ENCODE measurements at places on chromosomes 7 and 10.

DNA sequence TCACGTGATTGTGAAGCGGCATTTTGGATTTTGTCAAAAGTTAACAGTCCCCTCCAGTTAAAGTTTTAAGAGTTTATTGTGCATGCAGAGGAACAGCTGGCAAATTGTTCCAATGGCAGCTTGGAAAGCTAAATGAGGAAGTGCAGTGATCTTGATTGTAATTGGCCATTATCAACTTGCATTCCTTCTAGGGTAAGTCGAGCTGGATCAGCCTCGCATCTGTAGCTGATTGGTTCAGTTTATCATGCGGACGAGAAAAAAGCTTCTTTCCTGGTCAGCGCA is 566 bp downstream of the ZNF789 start:
- no peak for DNase-seq

DNA sequence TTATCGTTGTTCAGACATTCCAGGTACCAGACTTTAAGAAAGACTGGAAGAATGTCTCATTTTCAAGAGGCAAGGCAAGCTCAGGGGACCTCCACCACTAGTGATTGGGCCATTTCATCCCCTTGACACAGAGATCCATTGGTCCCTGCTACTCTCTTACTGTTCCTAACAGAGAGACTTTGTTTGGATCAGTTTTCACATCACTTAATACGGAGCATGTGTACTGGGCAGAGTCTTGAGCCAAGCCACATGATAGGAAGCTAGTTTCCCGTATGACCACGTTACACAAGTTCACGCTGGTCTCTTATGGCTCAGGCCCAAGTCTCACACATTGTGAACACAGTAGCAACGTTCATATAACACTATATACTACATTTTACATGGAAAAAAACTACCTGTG is 269.9 kb downstream of the BAMBI start:
- DNase-seq, result no peak

DNA sequence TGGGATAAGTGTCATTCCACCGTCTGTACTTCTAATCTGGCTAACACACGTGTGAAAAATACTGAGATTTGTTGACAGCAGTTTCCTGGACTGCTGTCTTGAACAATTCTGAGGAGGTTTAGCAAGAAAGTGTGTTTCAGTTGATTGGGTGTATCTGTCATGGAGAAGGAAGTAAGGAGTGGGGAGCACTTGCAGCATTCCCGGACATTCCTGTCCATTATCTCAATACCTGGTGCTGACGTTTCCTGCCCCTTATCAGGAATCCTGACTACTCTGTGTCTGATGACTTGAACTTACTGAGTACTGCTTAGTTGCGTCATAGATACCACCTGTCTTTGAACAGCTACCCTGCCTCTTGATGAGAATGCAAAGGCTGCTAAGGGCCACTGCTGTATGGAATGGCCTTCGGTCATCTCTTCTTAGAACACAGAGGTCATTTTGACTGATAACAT is 72.0 kb upstream of the VKORC1L1 start:
- no peak for DNase-seq

- no peak for DNase-seq
Measured at GRCh38 chr10:102540023-102540422, 36.3 kb downstream of the SUFU start.

DNA sequence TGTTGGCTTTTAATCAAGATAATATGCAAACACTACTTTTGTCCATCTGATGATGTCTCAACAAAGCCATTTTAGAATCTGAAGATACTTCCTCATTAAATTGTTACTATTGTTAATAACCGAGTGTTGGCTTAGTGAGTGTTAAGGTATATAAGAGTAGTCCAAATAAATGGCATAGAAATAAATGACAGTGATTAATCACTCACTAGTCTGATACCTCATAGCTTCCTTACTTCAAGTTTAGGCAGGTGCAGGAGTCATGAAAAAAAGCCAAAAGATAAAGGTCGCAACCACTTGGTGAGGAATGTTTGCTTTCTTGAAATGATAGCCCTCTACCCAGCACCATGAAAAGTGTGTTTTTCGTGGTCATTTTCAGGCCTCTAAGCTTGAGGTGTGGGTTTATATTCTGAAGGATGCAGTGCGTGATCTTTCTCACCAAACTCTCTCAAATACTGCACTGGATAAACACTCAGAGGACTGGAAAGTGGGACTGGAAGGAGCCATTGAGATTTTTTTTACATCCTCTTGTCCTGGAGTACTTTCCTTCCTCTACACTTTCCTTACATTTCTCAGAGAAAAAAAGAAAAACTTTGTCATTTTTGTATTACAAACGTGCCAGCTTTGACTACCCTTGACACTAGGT is 138.1 kb downstream of the KIAA1217 start:
- DNase-seq, result no peak

DNA sequence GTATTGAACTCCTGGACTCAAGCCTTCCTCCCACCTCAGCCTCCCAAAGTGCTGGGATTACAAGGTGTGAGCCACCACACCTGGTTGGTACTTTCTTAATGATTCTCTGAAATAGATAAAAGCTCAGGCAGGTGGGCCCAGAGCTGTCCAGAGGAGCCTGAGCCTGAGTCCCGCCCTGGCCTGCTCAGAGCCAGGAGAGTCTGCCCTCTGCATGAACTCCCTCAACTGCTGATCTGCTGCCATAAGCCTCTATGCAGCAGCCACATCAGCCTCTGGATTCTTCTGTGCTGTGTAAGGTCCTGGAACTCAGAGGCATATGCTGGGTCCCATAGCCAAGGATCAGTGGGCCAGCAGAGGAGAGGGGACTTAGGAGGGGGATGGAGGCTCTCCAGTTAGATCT is 23.1 kb upstream of the DDIT4 start:
- DNase-seq, result no peak

GRCh38 chr7:158257516-158258410 is 329.9 kb downstream of the PTPRN2 start:
- DNase-seq, result no peak

GRCh38 chr7:23894892-23895569 is 185.0 kb downstream of the STK31 start:
- no peak for DNase-seq

GRCh38 chr10:33509231-33509831 is 174.9 kb upstream of the NRP1 start:
- no peak for DNase-seq

DNA sequence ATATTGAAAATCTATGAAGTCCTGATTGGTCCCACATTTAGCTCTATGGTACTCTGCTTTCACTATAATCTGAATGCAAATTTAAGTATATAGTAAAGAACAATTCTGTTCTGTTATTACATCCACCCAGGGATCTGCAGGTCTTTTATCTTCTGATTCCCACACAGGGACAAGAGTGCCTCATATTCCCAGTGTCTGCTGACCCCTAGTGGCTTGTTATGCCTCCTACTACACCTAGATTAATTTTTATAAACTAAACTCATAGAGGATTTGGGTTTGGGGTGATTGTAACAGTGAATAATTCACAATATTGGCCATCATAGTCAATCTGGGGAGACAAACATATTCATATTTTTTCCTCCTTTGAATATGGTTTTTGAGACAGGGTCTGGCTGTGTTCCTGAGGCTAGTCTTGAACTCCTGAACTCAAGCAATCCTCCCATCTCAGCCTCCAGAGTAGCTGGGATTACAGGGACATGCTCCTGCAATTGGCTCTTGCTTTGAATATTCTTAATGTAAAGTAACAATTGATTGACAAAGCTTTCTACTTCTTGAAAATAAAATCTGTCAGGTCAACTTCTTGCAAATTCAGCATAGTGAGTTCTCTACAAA is 282.1 kb downstream of the KCND2 start:
- no peak for DNase-seq

DNA sequence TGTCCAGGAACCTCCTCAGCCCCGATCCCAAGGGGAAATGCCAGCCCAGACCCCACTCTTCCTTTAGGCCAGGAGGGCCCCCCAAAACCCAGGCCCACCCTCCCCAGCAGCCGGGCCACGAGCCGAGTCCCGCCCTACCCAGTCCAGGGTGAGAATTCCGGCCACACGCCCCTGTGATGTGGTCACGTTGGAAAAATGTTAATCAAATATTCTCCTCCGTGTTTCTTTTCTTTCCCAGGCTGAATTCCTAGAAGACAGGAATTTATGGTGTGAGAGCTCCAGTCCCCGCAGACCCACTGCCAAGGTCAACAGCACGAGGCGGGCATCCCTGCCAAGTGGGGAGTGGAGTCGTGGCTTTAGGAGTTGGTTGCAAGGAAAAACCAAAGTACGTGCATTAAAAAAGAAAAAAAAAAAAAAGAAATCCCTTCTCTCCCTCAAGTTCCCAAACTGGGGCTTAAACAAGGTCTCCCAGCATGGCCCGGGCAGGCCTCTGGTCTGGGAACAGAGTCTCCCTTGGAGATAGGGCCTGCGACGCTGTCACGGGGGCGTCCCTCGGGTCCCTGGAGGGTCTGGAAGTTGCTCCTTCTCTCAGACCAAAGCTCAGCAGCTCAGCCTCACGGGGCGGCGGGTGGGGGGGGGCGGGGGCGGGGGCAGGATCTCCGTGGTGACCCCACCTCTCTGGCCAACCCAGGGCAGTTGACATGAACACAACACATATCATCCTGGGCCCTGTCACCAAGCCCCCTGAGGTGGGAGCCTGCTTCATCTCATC is 28.1 kb upstream of the ELN start:
- DNase-seq, result no peak

- no peak for DNase-seq
Measured at GRCh38 chr10:113882240-113882639, 27.8 kb downstream of the NHLRC2 start.

GRCh38 chr7:56115852-56116538 is at the start of gene NUPR2:
TSS of gene NUPR2 (minus strand) at chr7:56116417. CDS start at chr7:56116314, 103 bp downstream.
- no peak for DNase-seq

- no peak for DNase-seq
Measured at GRCh38 chr7:108455551-108455997, 662 bp downstream of the NRCAM start.

GRCh38 chr7:132239422-132239994 is 336.8 kb downstream of the PLXNA4 start:
- no peak for DNase-seq

DNA sequence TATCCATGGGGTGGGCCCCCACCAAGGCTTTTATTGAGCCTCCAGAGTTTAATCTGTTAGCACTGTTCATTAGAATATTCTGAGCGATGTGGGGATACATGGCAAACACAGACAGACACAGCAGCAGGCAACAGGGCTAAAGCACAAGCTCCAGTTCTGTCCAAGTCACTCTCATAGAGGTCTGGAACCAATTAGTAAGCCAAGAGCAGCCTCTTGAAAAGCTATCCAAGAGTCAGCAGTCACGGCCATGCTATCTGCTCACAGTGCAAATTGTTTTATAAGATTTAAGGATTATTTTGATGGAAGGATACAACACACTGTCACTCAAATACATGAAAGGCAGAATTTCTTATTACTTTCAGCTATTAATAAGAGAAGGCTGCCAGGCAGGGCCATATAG is 86.4 kb upstream of the DGKB start:
- no peak for DNase-seq

DNA sequence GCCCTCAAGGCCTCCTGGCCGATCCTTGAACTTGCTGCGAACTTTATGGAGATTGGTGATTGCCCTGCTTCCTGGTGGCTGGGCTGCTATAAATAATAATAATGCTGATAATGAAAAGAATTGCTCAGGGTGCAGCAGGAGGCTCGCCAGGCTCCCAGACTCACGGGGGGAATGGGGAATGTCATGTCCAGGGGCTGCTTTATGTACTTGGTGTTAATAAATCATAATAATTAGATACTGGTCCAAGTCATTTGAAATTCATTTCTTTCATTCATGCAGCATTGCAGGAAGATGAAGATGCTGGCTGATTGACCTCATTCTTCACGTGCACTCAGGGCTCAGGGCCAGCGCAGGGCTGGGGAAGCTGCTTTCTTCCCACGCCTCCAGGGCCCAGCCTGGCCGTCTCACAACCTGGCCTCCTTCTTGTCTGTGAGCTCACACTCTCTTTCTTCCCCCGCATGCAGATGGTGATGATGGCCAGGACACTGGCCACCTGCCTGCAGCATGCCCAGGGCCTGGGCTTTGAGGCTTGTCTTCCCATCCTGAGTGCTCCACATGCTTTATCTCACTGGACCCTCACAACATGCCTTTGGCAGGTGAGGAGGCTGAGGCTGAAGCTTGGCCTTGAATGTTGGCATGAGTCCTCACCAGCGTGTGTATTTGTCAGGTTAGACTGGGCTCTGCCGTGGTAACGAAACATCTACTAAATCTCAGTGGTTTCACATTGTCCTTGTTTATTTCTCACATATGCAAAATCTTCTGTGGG is 138.4 kb upstream of the TNS3 start:
- DNase-seq, result no peak

GRCh38 chr7:25583621-25584020 is 355.3 kb upstream of the NPVF start:
- DNase-seq, result no peak

- no peak for DNase-seq
Measured at GRCh38 chr10:12490963-12491362, 141.6 kb downstream of the CAMK1D start.

DNA sequence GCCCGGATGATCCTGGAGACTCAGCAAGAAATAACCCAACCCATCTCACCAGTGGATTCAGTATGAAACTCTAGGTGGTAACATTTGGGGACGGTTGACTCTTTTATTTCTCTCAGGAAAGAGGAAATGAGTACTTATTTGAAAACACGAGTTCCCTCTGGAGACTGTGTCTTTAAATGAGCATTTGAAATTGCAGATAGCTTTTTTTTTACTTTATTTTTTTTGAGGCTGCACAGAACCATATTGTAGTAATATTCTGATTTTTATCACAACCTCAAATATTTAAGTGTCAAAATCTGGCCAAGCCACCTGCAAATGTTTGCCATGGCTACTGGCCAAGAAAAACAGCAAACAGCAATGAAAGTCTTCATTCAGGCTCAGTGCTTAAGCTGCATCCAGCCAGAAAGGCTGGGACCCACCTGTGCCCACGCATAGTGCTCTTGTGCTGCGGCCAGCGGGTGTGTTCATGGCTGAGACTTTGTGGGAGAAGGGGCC is 160.8 kb downstream of the CREB5 start:
- no peak for DNase-seq

- DNase-seq, result no peak
Measured at GRCh38 chr10:62384447-62385081, 10.4 kb downstream of the ZNF365 start.

Data from stimulated activated CD8-positive, alpha-beta memory T cell treated with anti-CD3 and anti-CD28 coated beads, Interleukin-7, amount 100 ng/mL, for 24 hours (primary cell).